ENCODE measurements at places on chromosomes 4 and X.

GRCh38 chr4:169663831-169664230 lies 43.5 kb downstream of the CLCN3 start:
- DNase-seq, result no peak

GRCh38 chr4:101283434-101283833 lies 63.9 kb downstream of the PPP3CA start:
- no peak for DNase-seq

GRCh38 chrX:23786268-23786815 lies 3.4 kb downstream of the SAT1 start:
- DNase-seq, result no peak

GRCh38 chr4:80390178-80390577 lies 54.6 kb downstream of the CFAP299 start:
- DNase-seq, result no peak

- DNase-seq, result no peak
These were observed 251.4 kb downstream of the COL25A1 start for GRCh38 chr4:109051054-109051453.

GRCh38 chr4:17544831-17545234 lies 29.9 kb downstream of the CLRN2 start:
- DNase-seq, result no peak

GRCh38 chr4:13097971-13098370 lies 386.2 kb downstream of the RAB28 start:
- DNase-seq, result no peak

DNA sequence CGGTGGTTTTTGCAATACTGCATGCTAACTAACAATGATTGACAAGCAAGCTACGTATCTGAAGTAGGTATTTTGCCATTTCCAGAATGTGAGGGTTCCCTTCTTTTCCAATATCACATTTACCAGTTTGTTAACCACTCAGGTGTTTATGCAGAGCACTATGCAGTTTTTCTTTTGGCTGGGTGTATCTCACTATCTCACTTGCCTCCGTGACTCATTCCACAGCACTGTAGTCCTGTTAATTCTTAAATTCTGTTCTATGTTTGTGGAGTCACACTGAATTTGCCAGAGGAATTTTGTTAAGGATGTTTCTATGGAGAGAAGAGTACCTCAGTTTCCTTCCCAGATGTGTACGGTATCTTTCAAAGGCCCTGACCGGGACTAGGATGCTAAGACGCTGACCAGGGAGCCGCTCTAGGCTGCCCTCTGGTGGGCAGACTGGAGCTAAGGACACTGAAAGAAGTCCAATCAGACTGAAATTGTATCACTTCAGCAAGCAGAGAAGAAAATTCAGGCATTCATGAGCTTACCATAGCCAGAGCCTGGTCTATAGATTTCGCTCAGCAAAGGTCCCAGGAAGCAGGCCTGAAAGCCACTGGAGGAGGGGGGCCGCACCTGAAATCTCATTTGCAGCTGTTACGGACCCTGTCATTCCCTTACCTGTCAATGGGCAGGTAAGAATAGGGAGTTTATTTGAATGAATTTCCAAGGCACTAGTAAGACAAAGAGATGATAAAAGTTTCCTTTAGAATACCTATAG lies 388.4 kb upstream of the SPOCK3 start:
- DNase-seq, result peak; percentile 31

DNA sequence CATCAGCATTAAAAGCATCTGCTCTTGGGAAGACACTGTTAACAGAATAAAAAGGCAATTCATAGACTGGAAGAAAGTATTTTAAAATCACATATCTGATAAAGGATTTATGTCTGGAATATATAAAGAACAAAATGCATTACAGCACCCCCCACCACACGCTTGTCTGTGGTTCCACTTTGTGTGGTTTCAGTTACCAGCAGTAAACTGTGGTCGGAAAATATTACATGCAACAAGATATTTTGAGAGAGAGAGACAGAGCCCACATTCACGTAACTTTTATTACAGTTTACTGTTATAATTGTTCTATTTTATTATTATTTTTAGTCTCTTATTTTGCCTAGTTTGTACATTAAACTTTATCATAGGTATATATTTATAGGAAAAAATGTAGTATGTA lies 21.2 kb upstream of the PDE6B start:
- DNase-seq, result no peak

- no peak for DNase-seq
These were observed 704.9 kb upstream of the PABPC4L start for GRCh38 chr4:134906404-134907023.

- DNase-seq, result no peak
These were observed 249.9 kb downstream of the HNRNPD start for GRCh38 chr4:82123934-82124333.

DNA sequence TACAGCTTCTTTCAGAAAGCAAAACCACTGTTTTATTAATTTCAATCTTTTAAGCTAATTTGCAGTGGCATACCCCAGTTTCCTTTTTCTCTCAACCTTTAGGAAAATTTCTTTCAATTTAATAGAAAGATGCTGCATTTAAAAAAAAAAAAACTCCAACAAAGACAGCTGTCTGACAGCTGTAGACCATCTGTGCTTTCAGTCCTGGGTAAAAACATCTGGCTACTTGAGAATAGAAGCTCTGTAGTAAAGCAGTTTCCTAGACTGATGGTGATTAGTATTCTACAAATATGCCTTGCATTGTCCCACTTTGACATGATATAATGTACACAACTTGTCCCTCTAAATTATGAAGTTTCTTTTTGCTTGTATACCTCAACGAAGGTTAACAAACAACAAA lies 197.8 kb downstream of the EDA start:
- DNase-seq, result no peak

- DNase-seq, result peak; percentile 71
These were observed 3.6 kb downstream of the MAGIX start for GRCh38 chrX:49165901-49166881.

DNA sequence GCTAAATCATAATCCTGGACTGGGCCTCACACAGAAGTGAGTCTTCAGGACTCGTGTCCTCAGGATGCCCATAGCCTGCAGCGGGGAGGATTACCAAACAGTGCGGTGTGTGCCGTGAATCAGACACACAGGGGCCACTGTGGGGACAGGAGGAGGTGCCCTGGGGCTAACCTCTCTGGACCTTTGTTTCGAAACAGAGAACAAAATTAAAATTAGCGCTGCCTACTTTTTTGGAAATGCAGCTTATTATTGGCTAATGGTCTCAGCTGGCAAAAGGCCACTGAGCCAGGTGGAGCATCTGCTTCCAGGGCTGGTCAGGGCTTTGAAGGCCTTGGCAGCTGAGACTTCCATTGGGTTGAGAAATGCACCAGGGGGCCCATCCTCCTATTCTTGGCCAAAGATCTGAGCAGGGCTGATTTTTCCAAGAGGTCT lies 236.2 kb downstream of the EVC2 start:
- DNase-seq, result no peak

- no peak for DNase-seq
These were observed 73.3 kb downstream of the CRLF2 start for GRCh38 chrX:1139185-1139500.

- no peak for DNase-seq
These were observed 269.8 kb upstream of the ARX start for GRCh38 chrX:25285598-25285997.

GRCh38 chr4:184940500-184940899 lies 77.8 kb upstream of the HELT start:
- no peak for DNase-seq

- no peak for DNase-seq
These were observed 47.8 kb downstream of the SLC9A7 start for GRCh38 chrX:46710927-46711623.

DNA sequence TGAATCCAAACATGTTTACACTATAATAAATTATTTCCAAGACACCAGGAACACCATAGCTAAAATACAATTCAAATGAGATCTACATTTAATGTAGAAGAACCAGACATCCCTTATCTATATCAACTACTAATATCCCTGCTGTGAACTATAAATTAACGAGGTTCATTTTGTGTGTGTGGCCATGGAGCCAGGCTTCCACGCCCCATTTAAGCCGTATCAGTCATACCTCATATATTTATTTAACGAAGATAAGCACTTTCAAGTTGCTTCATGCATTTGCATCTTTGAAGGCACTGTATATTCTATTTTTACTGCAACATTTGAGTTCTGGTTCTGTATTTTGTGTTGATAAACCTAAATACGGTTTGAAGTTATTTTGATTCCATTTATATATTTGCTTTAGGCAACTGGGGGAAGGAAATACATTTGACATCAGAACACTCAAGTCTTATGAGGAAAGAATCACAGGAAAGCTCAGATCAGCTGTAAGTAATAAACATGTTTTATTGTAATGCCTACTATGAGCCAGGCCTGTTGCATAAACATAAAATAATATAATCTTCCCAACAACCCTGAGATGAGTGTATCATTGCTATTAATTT lies 45.1 kb upstream of the WDR17 start:
- no peak for DNase-seq

GRCh38 chr4:140056015-140056414 lies 98.0 kb downstream of the MAML3 start:
- DNase-seq, result no peak

GRCh38 chr4:41586675-41587225 lies 48.8 kb downstream of the LIMCH1 start:
- DNase-seq, result no peak

GRCh38 chr4:102867278-102868152 lies 1.3 kb upstream of the CISD2 start:
- DNase-seq, result no peak

DNA sequence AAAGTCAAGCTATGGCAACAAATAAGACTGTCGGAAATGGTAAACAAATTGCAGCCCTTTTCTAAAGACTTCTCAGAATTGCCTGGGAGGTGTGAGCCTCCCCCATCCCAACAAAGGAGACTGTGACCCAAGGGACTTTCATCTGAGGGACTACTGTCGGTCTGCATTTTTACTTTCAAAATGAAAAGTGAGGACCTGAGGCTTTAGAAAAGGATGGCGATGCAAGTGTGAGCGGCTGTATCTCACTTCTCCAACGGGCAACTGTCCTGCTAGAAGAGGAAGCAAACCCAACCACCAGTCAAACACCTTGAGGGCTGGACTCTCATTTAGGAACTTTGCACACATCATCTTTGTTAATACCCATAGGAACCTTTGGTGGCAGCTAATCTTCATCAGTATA lies 62.6 kb upstream of the CLNK start:
- DNase-seq, result no peak

GRCh38 chr4:148452970-148453369 lies 10.8 kb upstream of the NR3C2 start:
- DNase-seq, result no peak

DNA sequence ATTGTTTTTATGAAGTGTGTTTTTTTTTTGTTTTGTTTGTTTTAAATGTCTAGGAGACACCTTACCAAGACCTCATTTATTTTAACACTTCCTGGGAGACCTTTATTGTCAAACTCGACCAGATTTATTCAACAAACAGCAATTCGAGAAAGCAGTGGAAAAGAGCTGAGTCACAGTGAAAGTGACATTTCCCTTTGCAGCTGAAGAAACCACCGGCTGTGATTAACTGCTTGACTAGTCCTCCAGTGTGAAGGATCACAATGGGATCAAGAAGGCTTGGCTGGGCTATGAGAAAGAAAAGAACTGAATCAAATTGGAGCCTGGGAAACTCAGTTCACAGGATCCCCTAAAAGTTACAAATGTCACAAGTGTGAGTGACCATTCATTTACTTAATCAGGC lies 11.9 kb upstream of the ADH7 start:
- DNase-seq, result no peak

DNA sequence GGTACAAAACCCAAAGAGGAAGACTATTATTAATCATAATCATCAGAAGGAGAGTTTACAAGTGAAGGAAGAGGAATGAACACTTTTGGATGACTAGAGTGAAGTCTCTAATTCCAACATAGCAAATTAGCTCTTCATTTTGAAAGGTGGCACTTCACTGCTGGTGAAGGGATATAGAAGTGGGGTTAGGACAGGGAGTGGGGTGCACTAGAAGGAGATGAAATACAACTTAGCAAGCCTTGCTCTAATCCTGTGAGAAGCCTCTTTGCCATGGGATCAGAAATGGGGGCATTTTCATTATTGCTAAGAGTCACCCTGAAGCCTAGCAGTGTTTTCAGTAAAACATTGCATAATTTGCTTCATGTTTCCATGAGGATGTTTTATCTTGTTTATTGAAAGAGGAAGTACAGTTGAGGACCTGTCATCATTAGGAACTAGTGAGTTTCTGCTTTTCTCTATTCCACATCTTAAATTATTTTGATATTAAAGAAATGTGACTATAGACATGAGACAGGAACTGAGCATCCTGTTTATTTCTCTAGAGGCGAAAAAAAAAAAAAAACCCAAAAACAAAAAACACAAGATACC lies 9.3 kb upstream of the GRPR start:
- DNase-seq, result no peak

GRCh38 chr4:10687526-10687925 lies 3.0 kb upstream of the CLNK start:
- DNase-seq, result no peak

GRCh38 chr4:6742989-6743388 lies 27.0 kb downstream of the BLOC1S4 start:
- DNase-seq, result no peak

GRCh38 chr4:27595571-27596360 lies 735.1 kb downstream of the STIM2 start:
- no peak for DNase-seq

- no peak for DNase-seq
These were observed 729 bp upstream of the CPLX1 start for GRCh38 chr4:826508-827208.

DNA sequence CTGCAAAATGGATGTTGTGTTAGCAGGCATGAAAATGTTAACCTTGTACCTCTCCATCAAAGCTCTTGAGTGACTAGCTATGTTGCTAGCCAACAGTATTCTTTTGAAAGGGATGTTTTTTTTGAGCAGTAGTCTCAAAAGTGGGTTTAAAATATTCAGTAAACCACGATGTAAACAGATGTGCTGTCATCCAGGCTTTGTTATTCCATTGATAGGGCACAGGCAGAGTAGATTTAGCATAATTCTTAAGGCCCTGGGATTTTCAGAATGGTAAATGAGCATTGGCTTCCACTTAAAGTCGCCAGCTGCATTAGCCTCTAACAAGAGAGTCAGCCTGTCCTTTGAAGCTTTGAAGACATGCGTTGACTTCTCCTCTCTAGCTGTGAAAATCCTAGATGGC lies 18.4 kb downstream of the FGF2 start:
- no peak for DNase-seq

DNA sequence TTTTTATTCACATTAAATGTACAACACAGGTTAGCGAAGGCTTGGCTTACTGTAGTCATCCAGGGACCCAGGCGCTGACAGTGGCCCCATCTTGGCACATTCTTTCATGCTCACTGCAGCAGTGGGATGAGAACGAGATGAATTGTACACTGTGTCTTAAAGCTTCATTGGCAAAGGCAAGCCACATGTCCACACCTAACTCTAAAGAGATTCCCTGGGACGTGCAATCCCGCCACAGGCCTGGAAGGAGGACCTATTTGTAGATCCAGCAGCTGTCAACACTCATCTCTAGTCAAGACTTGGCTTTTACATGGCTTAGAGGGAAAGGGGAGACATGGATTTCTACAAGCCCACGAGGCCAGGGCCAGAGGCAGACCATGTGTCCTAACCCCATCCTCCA lies 16.1 kb upstream of the CXCR3 start:
- no peak for DNase-seq

- no peak for DNase-seq
These were observed 309.8 kb upstream of the HAND2 start for GRCh38 chr4:173839865-173840264.

Data from pancreas (tissue), 10 donors.